ENCODE measurements at places on chromosomes 1 and 21. TPM values are rescaled to one million over a fixed set of nuclear protein-coding genes. Genes with fewer than 3 reads are reported as not detected.

C1orf53 gene
- total RNA-seq: 8.4 TPM

ABCA4 gene
- 1.5 TPM for total RNA-seq

NPHS2 gene
- total RNA-seq: 1.2 TPM

TCP10L gene
- 2.2 TPM for total RNA-seq

PCP4 gene
- 26.9 TPM for total RNA-seq

GRCh38 chr21:39531064-39531463 is 79.3 kb downstream of the SH3BGR start:
- H3K36me3 ChIP-seq: no peaks in the 10 kb centered on the region
- no peak for DNase-seq
- no peak overlapping the region for H3K27ac ChIP-seq
- H3K4me3 ChIP-seq: no peak overlapping the region
- no peaks in the 10 kb centered on the region for H3K27me3 ChIP-seq

GRCh38 chr1:31031330-31032143 is 34.0 kb downstream of the PUM1 start:
- H3K27ac ChIP-seq: no peak overlapping the region
- H3K36me3 ChIP-seq: no peaks in the 10 kb centered on the region
- H3K27me3 ChIP-seq: no peaks in the 10 kb centered on the region
- DNase-seq: no peak

- no peak for DNase-seq
- no peaks in the 10 kb centered on the region for H3K36me3 ChIP-seq
- H3K27ac ChIP-seq: no peak overlapping the region
- H3K27me3 ChIP-seq: no peaks in the 10 kb centered on the region
Measured at GRCh38 chr1:113459279-113459678, 69.0 kb downstream of the MAGI3 start.

- no peak overlapping the region for H3K4me3 ChIP-seq
- H3K27ac ChIP-seq: peak overlapping the region; percentile 58
- H3K27me3 ChIP-seq: no peaks in the 10 kb centered on the region
- peaks cover 48% of the 10 kb centered on the region for H3K4me1 ChIP-seq
- DNase-seq: peak; percentile 73
- H3K36me3 ChIP-seq: no peaks in the 10 kb centered on the region
Measured at GRCh38 chr1:15187175-15188129, 33.9 kb downstream of the TMEM51 start.

DNA sequence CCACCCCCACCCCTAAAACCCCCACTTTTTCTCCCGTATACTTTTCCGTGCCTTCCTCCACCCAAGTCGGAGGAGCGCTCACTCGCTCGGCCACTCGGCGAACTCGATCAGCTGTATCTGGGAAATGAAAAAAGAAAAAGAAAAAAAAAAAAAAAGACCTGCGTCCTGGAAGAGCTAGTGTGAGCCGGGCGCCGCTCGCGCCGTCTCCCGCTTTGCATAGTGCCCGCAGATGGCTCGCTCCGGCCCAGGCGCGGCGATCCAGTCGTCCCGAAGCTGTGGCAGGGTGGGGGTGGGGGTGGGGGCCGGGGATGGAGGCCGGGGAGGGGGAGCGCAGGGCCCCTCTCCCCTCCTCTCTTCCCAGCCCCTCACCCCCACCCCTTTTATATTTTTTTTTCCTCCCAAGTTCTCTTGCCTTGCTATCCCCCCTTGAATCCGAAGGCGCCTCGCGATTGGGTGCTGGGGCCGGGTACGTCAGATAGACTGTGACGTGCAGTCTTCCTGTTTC is 299 bp upstream of the PROX1 start:
- H3K27ac ChIP-seq: no peak overlapping the region
- H3K27me3 ChIP-seq: peaks cover 34% of the 10 kb centered on the region
- DNase-seq: peak; percentile 88
- peaks cover 2% of the 10 kb centered on the region for H3K4me1 ChIP-seq

DNA sequence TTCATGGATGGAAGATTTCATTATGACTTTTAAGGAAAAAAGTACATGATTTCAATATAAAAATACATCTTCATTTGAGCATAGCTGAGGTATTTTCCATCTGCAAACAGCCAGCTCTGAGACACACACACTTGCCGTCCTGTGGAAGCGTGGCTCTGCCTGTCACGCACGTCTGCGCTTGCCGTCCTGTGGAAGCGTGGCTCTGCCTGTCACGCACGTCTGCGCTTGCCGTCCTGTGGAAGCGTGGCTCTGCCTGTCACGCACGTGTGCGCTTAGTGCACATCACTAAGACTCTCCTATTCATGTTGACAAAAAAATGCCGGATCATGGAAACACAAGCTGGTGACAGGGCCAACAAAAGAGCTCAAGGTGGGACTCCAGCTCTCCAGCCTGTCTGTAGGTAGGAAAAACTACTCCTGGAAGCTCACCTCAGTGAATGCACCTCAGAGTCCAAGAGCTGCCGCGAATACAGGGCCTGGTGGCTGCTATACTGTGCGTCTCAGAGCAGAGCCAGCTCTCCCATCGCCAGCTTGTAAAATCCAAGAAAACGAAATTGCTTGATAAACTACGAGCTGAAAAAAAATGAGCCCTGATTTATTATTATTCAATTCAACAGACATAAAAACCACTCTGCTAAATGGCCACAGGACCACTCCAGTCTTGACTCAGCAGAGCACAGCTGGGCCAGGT is 69.3 kb downstream of the SLC37A1 start:
- H3K27ac ChIP-seq: no peak overlapping the region
- no peak overlapping the region for H3K4me3 ChIP-seq
- H3K4me1 ChIP-seq: no peaks in the 10 kb centered on the region
- DNase-seq: peak; percentile 14
- no peaks in the 10 kb centered on the region for H3K27me3 ChIP-seq

- H3K4me3 ChIP-seq: no peak overlapping the region
- no peak overlapping the region for H3K27ac ChIP-seq
- no peaks in the 10 kb centered on the region for H3K4me1 ChIP-seq
- DNase-seq: no peak
Measured at GRCh38 chr1:172107316-172107975, 266.1 kb downstream of the DNM3 start.

- H3K27ac ChIP-seq: no peak overlapping the region
- no peaks in the 10 kb centered on the region for H3K36me3 ChIP-seq
- no peak for DNase-seq
- H3K4me1 ChIP-seq: no peaks in the 10 kb centered on the region
- no peaks in the 10 kb centered on the region for H3K27me3 ChIP-seq
Measured at GRCh38 chr1:182246783-182247182, 144.8 kb downstream of the GLUL start.

DNA sequence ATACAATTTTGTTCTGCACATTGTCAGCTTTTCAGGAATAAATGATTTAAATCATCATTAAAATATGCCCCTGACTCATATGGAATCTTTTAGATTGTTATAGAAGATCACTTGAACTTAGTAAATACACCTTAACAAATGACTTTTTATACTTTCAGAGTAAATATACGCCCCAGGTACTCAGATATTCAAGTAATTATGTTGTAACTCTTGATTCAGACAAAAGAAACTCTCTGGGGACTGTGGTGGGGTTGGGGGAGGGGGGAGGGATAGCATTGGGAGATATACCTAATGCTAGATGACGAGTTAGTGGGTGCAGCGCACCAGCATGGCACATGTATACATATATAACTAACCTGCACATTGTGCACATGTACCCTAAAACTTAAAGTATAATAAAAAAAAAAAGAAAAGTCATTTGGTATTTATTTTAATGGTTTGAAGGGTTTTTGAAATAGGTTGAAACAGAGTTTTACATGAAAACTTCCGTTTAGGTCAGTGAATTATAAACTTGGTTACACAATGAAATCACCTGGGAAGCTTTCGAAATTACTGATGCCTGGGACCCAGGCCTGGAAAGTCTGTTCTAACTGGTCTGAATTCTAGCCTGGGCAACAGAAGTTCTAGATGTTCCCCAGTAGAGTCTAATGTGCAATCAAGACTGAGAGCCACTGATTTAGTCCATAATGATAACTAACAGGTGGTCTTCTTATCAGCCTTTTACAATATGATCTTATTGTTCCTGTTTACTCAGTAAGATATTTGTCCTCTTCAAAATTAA is 320.5 kb upstream of the NR5A2 start:
- H3K36me3 ChIP-seq: no peaks in the 10 kb centered on the region
- no peak overlapping the region for H3K4me3 ChIP-seq
- DNase-seq: no peak
- H3K4me1 ChIP-seq: no peaks in the 10 kb centered on the region
